Astrocyte (in vitro differentiated cells and primary cell): ENCODE measurements at places on chromosomes 11 and 22.

DNA sequence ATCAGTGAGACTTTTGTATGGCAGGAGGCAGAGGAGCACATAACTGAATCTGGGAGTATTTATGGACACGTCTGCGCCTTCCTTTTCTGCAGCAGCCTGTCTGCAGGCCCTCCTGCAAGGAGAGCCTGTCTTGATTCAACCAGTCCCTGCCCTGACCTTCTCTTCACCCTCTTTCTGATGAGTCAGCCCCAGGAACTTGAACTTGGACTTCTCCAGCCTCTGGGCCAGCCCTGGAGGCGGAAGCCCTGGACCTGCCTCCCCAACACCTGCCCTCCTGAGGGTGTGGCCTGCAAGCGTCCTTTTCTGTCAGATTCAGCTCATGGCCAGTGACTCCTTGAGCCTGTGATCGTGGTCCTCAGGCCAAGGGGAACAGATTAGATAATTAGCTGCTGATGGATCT is 20.0 kb downstream of the DAGLA start:
- H3K27ac ChIP-seq, result no peak overlapping the region
- H3K4me3 ChIP-seq, result no peak overlapping the region
- DNase-seq, result peak; percentile 48
- H3K36me3 ChIP-seq, result no peaks in the 10 kb centered on the region
- peaks cover 35% of the 10 kb centered on the region for H3K4me1 ChIP-seq

- peak; percentile 54 for DNase-seq
- H3K36me3 ChIP-seq, result no peaks in the 10 kb centered on the region
- H3K4me1 ChIP-seq, result peaks cover under 1% of the 10 kb centered on the region
- no peak overlapping the region for H3K4me3 ChIP-seq
- H3K27ac ChIP-seq, result no peak overlapping the region
Observed at GRCh38 chr11:122697636-122698167, 42.2 kb downstream of the UBASH3B start.

GRCh38 chr11:81886406-81887075 is 847.1 kb downstream of the FAM181B start:
- H3K4me1 ChIP-seq, result no peaks in the 10 kb centered on the region
- DNase-seq, result no peak
- H3K27me3 ChIP-seq, result no peaks in the 10 kb centered on the region
- H3K27ac ChIP-seq, result no peak overlapping the region
- no peak overlapping the region for H3K4me3 ChIP-seq

- H3K27ac ChIP-seq, result no peak overlapping the region
- H3K4me1 ChIP-seq, result no peaks in the 10 kb centered on the region
- DNase-seq, result no peak
- H3K27me3 ChIP-seq, result no peaks in the 10 kb centered on the region
Observed at GRCh38 chr11:74550991-74551753, 41.2 kb upstream of the POLD3 start.

GRCh38 chr11:85444479-85444878 is 182.7 kb downstream of the DLG2 start:
- no peak overlapping the region for H3K27ac ChIP-seq
- H3K27me3 ChIP-seq, result no peaks in the 10 kb centered on the region
- DNase-seq, result no peak
- H3K36me3 ChIP-seq, result no peaks in the 10 kb centered on the region

- H3K27ac ChIP-seq, result no peak overlapping the region
- no peak overlapping the region for H3K4me3 ChIP-seq
- DNase-seq, result no peak
- no peaks in the 10 kb centered on the region for H3K27me3 ChIP-seq
Observed at GRCh38 chr22:16914006-16914405, 88.8 kb upstream of the XKR3 start.

DNA sequence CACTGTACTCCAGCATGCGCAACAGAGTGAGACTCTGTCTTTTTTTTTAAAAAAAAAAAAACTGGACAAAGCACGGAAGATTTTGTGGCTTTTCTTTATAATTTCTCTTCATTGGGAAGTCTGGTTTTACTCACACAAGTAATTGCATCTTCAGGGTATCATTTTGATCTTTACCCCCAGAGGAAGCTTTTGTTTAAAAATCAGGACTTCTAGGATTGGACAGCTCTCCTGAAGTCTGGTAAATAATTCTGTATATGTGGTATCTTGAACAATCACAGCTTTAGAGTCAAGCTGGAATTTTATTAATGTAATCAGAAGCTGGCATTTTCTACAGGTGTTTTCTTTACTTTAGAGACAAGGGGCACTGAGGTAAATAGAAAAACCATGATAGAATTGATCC is 208.1 kb upstream of the NARS2 start:
- no peak for DNase-seq
- no peaks in the 10 kb centered on the region for H3K27me3 ChIP-seq
- no peak overlapping the region for H3K27ac ChIP-seq
- H3K4me3 ChIP-seq, result no peak overlapping the region
- H3K36me3 ChIP-seq, result no peaks in the 10 kb centered on the region
- H3K4me1 ChIP-seq, result peaks cover 25% of the 10 kb centered on the region

GRCh38 chr22:42269432-42270175 is 849 bp downstream of the TCF20 start:
- H3K27ac ChIP-seq, result peak overlapping the region; percentile 31
- peak; percentile 9 for DNase-seq
- H3K27me3 ChIP-seq, result no peaks in the 10 kb centered on the region
- H3K4me3 ChIP-seq, result peak overlapping the region; percentile 80
- H3K36me3 ChIP-seq, result no peaks in the 10 kb centered on the region

GRCh38 chr22:27723158-27723557 is 78.4 kb downstream of the MN1 start:
- no peak overlapping the region for H3K27ac ChIP-seq
- peaks cover 19% of the 10 kb centered on the region for H3K4me1 ChIP-seq
- DNase-seq, result no peak
- no peak overlapping the region for H3K4me3 ChIP-seq
- no peaks in the 10 kb centered on the region for H3K27me3 ChIP-seq
